ENCODE measurements at places on chromosomes 13 and 19.

GRCh38 chr19:52527956-52528351, 486 bp downstream of the ZNF808 start:
- DNase-seq, result no peak

GRCh38 chr13:93233997-93234416, 7.4 kb downstream of the GPC6 start:
- no peak for DNase-seq

- no peak for DNase-seq
These were observed 9.7 kb upstream of the LRCH1 start for GRCh38 chr13:46543287-46543686.

DNA sequence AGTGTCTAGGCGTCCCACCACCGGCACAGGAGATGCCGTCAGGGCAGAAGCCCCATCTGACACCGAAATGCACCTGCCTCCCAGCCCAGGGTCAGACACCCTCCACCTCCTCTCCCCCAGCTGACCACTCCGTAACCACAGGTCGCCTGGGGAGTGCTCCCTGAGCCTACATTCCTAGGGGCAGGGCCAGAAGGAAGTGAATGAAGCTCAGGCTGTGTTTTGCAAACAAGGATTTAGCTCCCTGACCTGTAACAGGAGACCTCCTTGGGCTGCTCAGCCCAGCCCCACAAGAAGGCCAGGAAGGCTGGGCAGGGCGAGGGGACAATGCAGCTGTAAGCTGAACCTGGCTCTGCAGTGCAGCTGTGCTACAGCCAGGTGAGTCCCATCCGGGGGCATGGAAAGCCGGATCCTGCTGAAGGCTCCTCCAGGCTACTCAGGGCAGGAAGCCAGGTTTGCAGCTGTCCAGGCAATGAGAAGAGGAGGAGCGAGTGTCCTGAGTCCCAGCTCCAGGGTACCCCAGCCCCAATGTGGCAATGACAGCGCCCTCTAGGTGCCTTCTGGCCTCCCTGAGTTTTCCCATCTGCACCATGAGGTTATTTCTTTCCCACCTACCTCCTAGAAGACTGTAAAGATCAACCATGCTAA, 42.1 kb downstream of the RHPN2 start:
- no peak for DNase-seq

DNA sequence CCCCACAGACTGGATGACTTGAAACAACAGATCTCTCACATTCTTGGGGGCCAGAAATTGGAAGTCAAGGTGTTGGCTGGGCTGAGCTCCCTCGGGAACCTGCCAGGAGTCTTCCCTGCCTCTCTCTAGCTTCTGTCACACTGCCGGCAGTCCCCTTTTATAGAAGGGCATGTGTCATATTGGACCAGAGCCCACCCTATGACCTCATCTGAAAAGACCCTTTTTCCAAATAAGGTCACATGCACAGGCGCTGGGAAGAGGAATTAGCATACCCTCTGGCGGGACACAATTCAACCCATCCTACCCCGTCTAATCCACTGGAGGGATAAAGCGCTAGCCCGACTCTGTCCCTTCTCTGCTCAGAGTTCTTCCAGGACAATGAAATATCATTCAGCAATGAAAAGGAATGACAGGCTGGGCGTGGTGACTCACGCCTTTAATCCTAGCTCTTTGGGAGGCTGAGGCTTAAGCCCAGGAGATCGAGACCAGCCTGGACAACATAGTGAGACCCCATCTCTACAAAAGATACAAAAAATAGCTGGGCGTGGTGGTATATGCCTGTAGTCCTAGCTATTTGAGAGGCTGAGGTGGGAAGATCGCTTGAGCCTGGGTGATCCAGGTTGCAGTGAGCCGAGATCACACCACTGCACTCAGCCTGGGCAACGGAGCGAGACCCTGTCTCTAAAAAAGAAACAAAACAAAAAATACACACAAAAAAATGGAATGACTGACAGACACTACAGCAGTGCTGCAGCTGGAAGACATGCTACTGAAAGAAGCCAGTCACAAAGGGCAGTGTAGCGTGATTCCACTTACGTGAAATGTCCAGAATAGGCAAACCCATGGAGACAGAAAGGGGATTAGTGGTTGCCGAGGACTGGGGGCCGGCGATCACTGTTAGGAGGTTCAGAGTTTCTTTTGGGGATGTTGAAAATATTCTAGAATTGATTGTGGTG, 28.5 kb downstream of the MEIS3 start:
- DNase-seq, result no peak

DNA sequence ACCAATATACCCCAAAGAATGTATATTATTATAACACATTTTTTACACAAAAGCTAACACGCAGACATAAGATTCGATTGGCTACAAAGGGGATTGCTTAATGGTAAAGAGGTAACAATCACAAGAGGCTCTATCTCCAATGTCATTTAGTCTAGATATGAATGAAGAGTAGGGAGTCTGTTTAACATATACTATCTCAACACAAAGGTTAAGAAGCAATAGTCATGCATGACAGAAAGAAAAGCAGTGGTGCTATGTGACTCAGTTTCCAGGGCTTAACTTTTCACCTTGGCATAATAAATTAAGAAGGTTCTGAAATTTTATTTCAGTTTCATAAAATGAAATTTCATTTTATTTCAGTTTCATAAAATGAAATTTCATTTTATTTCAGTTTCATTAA, 33.3 kb downstream of the UFM1 start:
- no peak for DNase-seq

Measured in stimulated activated CD8-positive, alpha-beta memory T cell treated with anti-CD3 and anti-CD28 coated beads, Interleukin-12 subunit alpha, Interleukin-12 subunit beta, amount 100 ng/mL, for 1 hour (primary cell).